CD4-positive, alpha-beta T cell treated with Interleukin-21 for 1 hour (primary cell): ENCODE measurements at places on chromosomes 11 and 22.

DNA sequence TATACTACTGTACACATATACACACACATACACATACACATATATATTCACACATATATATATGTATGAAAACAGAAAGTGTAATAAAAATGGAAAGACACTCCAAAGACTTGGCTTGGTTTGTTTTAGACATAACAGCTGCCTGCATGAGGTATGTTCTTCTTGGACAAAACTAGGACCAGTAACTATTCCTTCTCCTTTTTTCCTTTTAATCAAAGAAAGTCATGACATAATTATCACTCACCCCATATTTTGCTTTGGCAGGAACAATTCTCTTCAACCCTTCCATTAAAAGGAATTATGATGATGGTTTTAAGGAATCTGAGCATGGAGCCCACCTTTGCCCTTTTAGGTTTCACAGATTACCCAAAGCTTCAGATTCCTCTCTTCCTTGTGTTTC is at the start of gene OR5D14:
TSS of gene OR5D14 (plus strand) at position 301 of the 400 bp plus-strand sequence. CDS start at position 301, 0 bp downstream.
- no peak for DNase-seq

DNA sequence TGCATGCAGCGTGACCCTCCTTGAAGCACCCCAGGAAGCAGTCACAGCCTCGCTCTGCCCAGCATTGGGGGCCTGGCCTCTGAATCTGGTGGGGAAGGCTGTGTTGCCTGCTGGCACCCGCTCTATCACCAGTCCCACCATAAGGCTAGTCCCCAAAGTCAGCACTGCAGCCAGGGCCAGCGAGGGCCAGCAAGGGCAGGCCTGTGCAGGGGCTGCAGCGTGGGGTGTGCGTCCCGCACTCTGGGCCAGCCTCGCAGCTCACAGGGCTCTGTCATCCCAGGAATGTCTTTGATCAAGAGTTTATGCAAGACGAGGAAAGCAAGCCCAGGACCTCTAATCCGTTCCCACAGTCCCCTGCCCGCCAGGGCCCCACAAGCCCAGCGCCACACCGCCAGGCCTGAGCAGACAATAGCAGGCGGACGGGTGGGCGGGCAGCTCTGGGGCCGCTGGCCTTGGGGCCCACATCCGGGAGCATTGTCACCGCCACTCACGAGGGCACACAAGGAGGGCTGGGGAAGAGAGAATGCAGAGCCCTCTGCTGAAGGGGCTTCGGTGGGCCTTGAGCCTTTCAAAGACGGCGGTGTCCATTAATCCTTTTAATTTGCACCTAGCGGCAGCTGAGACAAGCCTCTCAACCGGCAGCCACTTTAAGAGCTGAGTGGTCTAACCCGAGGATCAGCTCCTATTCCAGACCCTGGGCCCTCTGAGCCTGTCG is 17.1 kb downstream of the LTO1 start:
- no peak for DNase-seq

GRCh38 chr22:28054819-28055208 is 135.8 kb upstream of the PITPNB start:
- DNase-seq = no peak

GRCh38 chr22:48603621-48604320 is 1223.9 kb downstream of the BRD1 start:
- no peak for DNase-seq

DNA sequence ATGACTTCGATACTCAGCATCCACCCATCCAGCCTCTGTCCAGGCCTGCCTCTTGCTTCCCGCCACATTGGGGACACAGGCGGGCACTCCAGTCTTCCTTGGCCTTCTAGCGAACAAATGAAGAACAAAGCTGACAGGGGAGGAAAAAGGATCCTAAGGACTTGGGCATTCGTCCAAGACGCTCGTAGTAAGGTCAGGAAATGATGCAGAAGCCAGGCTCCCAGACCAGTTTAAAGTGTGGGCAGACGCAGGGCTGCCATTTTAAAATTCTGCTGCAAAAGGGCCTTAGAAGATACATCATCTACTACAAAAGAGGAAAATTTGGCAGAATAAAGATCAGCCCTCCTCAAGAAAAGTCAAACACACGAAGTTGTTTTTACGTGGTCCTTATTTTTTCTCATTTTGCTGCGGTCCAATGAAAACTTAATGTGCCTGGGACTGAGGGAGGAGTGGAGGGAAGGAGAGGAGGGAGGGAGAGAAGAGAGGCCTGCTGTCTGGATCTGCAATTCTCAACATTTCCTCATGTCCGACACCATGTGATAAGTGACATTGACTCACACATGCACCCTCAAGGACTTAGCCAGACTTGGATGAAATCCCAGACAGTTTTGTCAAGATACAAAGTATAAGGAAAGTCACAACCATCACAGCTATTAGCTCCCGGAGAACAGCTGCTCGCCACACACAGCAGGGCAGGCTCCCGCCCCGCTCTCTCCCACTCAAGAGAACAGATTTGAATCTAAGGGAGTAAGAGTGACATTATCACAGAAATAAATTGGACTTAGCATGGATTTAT is 5.7 kb downstream of the DNAL4 start:
- no peak for DNase-seq

DNA sequence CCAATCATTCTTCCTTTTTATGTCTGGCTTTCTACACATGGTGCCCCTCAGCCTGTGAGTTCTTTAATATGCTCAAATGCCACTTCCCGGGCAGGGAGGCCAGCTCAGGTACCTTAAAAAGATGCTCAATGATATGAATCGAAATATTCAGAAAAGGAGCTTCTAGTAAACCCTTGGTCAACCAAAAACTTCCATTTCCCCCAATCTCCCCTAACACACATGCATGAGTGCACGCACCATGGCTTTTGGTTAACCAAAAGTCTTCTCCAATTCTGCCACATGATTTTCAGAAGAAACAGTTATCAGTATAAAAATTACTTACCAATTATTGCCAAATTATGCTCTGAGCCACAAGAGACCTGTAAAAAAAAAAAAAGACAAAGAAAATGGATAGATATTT is 135.0 kb downstream of the SERGEF start:
- DNase-seq = no peak

DNA sequence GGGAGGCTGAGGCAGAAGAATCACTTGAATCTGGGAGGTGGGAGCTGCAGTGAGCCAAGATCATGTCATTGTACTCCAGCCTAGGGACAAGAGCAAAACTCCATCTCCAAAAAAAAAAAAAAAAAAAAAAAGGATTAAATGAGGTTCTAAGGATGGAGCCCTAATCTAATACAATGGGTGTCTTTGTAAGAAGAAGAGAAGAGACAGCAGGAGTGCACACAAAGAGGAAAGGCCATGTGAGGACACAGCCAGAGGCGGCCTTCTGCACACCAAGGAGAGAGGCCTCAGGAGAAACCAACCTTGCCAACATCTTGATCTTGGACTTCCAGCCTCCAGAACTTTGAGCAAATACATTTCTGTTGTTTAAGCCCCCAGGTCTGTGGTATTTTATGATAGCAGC is 66.6 kb upstream of the CECR2 start:
- no peak for DNase-seq

DNA sequence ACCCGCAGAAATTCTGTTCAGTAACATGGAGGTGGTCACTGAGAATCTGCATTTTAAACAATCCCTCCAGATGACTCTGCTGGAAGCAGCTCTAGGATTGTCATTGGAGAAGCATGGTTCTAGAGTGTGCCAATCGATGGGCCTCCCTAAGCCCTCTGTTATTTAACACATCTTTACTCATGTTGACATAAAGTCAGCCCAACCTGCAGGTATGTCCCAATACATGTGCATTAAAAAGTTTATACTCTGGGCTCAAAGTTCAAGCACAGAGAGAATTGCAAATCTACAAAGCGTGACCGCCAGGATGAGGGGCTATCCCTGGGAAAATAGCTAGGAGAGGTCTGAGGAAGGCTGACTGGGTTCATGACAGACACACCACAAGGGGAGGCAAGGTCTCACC is 116.4 kb downstream of the KIRREL3 start:
- no peak for DNase-seq

- DNase-seq = no peak
Observed at GRCh38 chr22:35526333-35526979, 14.2 kb upstream of the RASD2 start.

GRCh38 chr22:43993072-43993760 is 30.9 kb upstream of the PARVB start:
- peak; percentile 71 for DNase-seq

DNA sequence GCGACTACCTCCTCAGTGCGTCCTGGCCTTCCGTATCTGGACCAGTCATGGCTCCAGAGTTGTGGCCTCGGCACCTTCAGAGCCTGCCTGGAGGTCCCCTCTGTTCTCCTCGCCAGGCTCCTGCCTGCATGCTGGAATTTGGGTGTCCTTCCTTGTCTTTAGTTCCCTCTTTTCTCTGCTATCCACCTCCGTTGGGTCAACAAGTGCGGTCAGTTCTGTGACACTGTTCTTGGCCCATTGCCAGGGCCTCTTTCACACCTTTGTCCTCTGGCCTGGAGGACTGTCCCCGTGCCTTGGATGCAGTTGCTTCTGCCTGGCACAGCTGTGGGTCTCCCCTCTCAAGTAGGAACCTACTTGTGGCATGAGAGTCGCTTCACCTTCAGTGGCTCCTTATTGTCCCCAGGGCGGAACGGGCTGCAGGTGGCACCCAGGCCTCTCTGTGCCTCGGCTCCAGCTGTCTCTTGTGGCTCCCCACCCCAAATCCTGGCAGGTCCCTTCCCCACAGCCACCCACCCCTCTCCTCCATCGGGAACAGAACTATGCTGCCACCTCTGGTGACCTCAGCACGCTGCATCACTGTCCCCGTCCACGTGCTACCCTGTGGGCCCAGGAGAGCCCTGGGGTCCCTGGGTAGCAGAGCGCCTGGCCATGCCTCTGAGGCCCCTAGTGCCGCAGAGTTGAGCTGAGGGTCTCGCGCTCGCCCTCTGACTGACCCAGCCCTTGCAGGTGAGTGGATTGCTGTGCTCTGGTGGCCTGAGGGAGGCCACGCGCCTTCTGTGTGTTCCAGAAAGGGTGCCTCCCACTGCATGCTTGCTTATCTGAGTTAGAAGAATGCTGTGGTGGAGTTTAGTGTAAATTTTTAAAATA is 4.7 kb downstream of the DGCR8 start:
- DNase-seq = no peak

- DNase-seq = no peak
Observed at GRCh38 chr11:75031224-75031753, 42.6 kb downstream of the NEU3 start.

DNA sequence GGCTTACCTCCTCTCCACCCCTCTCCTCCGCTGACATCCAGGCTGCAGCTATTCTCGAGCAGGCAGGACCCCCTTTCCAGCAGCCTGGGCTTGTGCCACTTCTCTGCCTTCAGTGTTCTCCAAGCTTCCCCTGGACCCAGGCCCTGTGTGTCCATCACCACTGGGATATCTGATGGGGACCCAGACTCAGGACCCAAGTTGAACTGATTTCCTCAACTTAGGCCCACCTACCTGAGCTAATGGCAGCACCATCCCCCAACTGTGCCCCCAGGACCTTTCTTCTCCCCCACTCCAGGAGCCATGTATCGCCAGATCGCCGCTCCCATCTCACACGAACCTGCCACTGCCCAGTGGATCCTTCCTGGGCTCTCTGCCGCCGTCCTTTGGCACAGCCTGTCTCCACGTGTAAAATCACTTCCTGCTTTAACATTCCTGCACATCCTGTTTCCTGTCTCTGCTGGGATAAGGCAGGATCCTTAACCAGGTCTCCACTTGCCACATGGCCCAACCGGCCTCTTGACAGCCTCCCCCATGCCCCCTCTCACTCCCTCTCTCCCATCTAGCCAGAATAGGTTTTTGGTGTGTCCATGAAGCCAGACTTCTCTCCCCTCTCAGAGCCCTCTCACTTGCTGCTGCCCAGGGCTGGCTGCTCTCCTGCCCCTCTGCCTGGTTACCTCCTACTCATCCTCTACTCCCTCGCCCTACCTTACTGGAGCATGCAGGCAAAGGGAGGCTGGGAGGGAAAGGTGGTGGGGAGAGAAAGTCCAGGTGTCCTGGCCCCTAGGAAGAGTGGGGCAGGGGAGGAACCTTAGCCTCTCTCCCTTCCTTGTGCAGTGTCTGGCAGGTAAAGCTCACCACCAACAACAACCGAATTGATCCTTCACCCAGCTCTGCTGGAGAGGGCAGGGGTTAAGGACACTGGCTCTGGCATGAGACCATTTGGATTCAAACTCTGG is 9.4 kb downstream of the SPATA19 start:
- DNase-seq = no peak

- DNase-seq = no peak
Observed at GRCh38 chr11:76802621-76803020, 19.5 kb downstream of the TSKU start.

DNA sequence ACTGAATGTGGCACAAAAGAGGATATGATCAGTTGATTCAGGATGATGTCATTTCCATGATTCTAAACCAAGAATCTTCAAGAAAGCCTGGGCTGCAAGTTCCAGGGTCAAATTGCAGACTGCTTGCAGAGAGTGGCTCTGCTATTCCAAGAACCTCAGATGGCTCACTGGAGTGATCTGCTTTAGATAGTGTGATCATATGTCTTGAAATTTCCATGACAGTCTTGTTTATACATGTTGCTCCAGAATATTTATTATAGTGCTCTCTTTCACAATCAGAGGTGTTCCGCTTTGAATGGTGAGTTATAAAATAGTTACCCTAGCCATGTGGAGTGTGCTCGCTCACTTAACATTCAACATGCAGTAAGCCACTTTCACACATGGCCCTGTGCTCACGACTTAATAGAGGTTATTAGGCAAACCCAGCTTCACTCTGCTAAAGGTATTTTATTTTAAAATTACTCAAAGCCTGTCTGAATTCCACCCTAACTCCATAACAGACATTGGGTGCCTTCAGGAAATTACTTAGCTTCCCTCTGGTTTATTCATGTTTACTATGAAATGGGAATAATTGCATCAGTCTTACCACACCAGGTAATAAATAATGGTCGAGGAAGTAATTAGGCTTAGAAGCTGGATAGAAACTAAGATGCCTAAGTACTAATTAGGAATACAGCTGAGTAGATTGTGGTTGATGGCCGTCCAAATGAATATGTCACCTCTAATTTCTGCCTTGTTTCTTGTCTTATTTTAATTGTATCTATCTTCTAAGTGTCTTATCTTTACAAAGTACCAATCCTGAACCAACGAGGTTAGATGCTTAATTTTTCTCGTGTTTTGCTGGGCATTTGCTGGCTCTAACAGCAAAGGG is 187.9 kb downstream of the ETS1 start:
- no peak for DNase-seq

DNA sequence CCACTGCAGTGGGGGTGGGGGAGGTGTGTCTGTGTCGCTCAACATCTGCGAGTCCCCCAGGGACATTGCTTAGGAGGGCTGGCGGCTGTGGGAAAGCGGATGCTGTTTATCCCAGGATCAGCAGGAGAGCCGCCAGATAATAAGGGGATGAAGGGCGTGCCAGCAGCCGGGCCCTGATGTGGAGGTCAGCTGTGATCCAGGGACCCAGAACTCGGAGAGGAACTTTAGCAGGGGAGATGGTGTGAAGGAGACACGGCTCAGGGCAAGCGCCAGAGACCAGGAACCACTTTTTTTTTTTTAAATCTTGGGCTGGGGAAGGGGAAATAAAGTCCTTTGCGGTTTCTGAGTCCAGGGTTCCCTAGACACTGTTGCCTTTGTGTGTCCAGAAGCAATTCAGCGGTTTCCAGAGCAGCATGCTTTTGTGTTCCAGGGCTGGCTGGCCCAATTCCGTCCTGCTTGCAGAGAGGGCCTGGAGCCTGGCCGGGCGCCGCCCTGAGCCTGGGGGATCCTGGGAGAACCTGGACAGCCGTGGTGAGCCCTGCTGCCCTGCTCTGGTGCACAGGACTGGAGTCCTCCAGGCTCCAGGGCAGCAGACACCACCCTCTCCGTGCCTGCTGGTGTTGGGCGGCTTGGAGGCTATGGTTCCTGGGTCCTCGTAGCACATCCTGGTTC is at the start of gene GRAMD4:
TSS of gene GRAMD4 (plus strand) at position 557 of the 672 bp plus-strand sequence. CDS start 6,414 bp downstream, outside the sequence.
- DNase-seq = no peak

GRCh38 chr11:35688023-35688422 is 25.4 kb downstream of the TRIM44 start:
- DNase-seq = no peak
